ENCODE measurements at places on chromosomes 5 and 9.

DNA sequence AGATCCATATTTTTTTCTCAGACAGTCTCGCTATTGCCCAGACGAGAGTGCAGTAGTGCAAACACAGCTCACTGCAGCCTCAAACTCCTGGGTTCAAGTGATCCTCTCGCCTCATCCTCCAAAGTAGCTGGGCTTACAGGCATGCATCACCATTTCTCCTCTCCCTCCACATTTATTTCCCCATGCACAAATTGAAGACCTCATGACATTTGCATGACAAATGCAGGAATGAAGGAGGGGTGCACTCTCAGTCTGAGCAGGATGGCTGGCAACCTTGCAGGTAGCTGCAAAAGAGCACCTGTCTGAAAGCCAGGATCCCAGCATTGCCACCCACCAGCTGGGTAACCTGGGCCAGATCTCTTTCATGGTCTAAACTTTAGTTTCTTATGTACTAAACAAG lies 111.2 kb downstream of the SH3TC2 start:
- DNase-seq: no peak

DNA sequence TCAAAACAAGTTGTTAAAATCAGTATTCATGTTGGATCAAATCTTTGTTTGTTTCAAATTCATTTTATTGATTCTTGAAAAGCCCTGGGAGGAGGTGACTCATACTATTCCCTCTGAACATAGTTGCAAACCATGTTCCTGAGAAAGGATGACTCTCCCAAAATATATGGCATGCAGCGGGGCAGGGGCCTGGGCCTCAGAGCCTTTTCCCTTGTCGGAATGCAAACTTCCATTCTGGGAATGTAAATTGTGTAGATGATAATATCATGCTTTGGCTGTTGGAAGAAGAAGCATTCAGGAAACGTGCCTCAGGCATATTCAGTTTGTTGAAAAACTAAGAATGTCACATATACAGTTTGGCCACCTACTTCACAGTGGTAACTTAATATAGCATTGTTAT lies 242.0 kb downstream of the AUH start:
- peak; percentile 50 for DNase-seq

DNA sequence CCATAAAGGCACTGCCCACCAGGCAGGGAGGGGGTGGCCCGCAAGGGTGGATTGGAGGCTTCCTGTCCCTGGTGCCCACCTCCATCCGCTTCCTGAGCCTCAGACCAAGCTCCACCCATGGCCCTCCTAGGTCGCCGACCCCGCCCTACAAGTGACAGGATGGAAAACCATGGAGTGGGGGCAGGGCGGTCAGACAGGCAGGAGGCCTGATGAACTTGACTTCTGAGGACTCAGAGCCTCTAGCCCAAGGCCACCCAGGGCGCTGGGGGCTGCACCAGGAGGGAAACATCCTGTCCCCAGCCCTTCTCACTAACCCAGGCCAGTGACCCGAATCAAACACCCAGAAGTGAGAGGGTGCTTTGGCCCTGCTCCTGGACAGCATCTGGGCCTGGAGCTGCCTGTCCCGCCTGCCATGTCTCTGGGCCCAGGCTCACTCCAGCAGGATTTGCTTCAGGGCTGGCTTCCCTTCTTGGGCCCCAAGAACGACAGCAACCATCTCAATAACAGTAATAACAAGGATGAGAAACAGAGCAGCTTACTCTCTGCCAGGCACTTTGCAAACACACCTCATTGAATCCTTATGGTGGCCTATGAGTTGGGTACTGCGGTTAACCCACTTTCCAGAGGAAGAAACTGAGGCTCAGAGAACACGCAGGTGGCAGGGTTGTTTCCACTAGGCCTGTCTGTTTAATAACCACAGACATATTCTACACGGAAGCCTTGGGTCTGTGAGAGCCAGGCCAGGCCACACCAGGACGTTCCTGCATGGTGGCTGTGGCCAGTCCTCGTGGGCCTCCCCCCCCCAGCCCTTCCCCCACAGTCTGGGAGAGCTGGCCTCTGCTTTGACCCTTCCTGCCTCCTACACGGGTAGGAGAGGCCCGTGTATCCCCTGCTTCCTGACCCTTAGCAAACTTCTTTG lies 4.4 kb upstream of the ST6GALNAC6 start:
- DNase-seq: no peak

- no peak for DNase-seq
Observed at GRCh38 chr9:93509084-93509483, 55.7 kb upstream of the FAM120AOS start.

- DNase-seq: no peak
Observed at GRCh38 chr9:5382479-5382878, 42.8 kb upstream of the RLN1 start.
